ENCODE measurements at places on chromosomes 5 and 9.
A peak's percentile ranks its signal among the peaks of the same experiment; 100 is the strongest.

DNA sequence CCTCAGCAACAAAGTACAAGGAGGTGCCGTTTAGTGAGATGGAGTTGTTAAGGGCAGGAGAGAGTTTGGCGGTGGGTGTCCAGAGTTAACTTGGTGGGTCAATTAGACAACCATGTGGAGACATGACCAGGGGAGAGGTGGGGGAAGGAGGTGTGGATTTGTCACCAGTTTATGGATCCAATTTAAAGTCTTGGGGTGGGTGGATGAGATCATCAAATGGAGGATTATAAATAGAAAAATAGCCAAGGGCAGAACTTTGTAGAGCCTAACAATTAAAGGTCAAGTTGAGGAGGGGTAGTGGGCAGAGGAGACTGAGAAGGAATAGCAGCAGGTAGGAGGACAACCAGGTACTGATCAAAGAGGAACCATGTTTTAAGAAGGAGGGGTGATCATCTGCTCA, 108.7 kb upstream of the IL12B start:
- no peak for DNase-seq

DNA sequence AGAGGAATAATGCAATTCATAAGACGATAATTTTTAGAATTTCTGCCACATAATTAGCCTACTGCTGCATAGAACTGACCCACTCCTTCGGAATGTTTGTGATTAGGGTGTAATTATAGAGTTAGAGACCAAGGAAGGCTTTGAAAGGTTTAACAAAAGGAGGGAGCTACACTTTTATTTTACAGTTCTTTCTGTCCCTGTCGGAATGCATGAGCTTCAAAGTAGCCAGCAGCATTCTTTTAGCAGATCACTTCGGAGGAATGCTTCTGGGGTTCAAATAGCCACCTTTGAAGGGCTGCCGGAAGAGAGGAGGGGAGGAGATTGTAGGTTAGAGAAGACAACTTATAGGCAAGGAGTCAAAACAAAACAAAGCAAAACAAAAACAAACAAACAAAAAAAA, 168.1 kb downstream of the GRIA1 start:
- no peak for DNase-seq

GRCh38 chr9:12631866-12632265, 61.3 kb upstream of the TYRP1 start:
- DNase-seq: no peak

DNA sequence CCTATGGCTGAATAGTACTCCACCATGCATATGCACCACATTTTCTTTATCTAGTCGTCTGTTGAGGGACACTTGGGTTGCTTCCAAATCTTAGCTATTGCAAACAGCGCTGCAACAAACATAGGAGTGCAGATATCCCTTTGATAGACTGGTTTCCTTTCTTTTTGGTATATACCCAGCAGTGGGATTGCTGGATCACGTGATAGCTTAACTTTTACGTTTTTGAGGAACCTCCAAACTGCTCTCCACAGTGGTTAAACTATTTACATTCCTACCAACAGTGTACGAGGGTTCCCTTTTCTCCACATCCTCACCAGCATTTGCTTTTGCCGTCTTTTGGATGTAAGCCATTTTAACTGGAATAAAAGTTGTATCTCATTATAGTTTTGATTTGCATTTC, 142.6 kb downstream of the TARS1 start:
- no peak for DNase-seq

DNA sequence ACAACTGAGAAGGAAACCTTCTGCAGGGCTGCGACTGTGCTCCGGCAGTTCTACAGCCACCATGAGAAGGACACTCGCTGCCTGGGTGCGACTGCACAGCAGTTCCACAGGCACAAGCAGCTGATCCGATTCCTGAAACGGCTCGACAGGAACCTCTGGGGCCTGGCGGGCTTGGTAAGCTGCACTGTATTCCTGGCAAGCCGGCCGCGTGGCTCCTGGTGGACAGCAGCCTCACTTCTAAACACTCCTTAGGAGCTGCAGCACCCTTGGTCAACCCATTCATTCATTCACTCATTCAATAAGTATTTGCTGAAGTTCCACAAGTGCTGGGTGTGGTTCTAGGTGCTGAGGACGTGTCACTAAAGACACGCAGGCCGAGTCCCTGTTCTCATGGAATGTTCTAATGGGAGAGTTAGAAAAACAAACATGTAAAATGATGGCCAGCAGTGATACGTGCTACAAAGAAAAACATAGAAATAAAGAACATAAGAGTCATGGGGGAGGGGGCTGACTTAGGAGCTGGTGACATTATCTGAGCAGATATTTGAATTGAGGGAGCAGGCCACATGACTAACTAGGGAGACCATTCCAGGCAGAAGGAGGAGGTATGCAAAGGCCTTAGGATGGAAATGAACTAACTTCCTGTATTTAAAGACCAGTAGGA, 6.1 kb downstream of the IL4 start:
- no peak for DNase-seq

GRCh38 chr5:18102733-18103132, 468.5 kb downstream of the TAF11L14 start:
- no peak for DNase-seq

GRCh38 chr9:100111235-100111634, 12.2 kb downstream of the INVS start:
- no peak for DNase-seq

GRCh38 chr9:68507130-68507805, 33.4 kb downstream of the TMEM252 start:
- no peak for DNase-seq

- no peak for DNase-seq
Observed at GRCh38 chr9:74953235-74953751, 581 bp upstream of the C9orf40 start.

DNA sequence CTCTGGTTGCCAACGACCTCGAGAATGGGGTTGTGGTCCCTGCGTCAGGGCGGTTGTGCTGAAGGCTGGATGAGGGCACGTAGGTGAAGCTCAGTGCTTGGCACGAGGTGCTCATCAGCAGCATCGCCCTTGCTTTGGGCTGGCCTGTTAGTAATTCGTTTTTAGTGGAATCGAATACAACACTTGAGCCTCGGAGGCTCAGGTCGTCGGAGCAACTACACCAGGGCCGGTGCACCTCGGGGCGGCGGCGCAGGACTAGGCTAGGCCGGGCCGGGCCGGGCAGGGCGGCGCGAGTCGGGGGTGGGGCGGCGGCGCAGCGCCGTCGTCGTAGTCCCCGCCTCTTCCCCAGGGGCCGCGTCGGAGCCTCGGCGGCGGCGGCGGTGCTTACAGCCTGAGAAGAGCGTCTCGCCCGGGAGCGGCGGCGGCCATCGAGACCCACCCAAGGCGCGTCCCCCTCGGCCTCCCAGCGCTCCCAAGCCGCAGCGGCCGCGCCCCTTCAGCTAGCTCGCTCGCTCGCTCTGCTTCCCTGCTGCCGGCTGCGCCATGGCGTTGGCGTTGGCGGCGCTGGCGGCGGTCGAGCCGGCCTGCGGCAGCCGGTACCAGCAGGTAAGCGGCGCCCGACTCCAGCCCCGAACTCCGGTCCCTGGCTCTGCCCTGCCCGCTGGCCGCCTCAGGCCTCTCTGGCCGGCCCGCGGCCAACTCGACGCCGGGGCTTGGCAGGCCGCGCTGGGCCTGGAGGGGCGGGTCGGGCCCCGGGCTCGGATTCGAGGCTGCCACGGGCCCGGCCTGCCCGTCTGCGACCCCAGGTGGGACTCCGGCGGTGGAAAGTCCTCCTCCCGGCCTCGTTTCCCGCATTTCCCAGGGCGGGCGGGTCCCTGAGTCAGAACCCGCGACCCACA, at the start of gene NDFIP1:
NDFIP1 (plus strand) TSS at position 348 of the 899 bp plus-strand sequence; CDS start at position 544, 196 bp downstream.
- peak; percentile 85 for DNase-seq
